Stimulated activated CD8-positive, alpha-beta memory T cell treated with anti-CD3 and anti-CD28 coated beads, Interleukin-7, amount 100 ng/mL, for 24 hours (primary cell): ENCODE measurements at places on chromosomes 5 and 9.

- DNase-seq, result no peak
Measured at GRCh38 chr5:137303509-137303908, 195.6 kb downstream of the SPOCK1 start.

GRCh38 chr9:91034976-91035824, 233.6 kb downstream of the SYK start:
- DNase-seq, result no peak

DNA sequence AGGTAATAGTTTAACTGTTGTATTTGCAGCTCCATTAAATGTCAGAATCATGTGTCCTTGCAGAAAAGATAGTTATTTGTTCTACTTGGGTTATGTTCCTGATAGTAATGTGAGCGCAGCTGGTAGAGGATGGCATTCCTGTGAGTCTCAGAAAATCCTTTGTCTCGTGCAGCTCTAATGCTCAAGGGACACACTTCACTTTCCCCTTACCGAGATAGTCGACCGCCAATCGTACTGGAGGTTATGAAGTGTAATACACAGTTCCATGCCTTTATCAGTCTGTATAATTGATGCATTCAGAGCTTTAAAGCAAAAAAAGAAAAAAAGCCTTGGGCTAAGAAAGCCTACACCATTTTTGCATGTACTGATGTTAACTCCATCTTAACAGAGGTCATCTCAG, 60.2 kb upstream of the SRP19 start:
- no peak for DNase-seq

- DNase-seq, result no peak
Measured at GRCh38 chr9:34065541-34065940, 16.9 kb upstream of the UBAP2 start.

DNA sequence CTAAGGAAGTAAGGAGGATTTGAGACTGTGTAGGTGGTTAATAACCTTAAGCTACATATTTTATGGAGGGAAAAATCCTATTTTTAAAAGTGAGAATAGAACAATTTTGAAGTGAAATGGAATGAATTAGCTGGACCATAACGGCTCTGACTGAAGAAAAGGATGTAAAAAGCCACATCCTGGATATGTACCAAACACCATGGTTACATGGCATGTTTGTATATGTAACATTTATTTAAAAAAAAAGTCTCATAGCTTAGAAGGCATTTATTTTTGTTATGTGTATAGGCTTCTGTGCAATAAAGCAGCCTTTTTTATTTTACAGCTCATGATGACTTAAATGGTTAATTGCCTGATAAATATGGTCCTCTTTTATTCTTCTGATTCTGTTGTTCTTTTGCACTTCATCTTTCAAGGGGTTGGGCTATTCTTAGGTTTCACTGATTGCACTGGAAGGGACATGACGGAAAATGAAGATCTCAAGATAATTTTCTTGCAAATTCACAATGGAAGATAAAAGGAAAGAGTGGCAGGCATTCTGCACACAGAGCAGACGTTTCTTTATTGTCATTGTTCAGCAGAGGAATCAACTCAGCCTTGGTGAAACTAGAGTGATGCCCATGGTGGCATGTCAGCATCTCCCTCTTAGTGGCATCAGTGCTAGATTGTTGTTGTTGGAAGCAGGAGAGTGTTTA, 63.1 kb downstream of the DOCK8 start:
- no peak for DNase-seq

GRCh38 chr5:57032151-57032551, 80.2 kb upstream of the MIER3 start:
- DNase-seq, result no peak

DNA sequence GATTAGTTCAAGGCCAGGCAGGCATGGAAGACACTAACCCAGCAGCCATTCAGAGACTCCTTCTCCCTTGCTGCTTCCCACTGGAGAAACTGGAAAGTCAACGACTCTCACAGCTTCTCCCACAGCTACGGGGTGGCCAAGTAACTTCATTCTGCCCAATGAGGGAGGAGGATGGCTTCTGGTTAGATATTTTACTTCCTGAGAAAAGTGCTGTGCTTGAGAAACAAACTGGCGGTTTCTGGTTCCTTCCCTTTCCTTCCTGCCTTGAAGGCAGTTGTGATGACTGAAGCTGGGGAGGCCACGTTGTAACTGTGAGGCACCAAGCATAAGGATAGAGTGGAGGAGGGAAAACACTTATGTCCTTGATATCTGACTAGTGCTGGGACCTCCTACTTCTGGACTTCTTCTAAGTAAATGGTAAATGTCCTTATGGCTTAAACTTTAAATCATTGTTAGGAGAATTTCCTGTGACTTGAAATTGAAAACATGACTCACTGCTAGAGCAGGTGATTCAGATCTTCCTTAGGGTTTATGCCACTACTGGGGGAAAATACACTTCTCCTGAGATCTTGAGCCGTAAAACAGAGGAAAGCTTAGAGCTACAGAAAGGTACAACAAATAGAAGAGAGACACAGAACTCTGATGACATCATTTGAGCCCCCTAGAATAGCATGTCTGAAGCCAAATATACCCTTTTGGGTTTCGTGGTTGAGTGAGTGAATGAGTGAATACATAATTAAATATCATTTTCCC, 3.1 kb upstream of the GNPDA1 start:
- no peak for DNase-seq

- no peak for DNase-seq
Measured at GRCh38 chr5:142074006-142074405, 34.6 kb upstream of the NDFIP1 start.

GRCh38 chr9:113807173-113808061, 68.7 kb upstream of the ZNF618 start:
- DNase-seq, result peak; percentile 4

DNA sequence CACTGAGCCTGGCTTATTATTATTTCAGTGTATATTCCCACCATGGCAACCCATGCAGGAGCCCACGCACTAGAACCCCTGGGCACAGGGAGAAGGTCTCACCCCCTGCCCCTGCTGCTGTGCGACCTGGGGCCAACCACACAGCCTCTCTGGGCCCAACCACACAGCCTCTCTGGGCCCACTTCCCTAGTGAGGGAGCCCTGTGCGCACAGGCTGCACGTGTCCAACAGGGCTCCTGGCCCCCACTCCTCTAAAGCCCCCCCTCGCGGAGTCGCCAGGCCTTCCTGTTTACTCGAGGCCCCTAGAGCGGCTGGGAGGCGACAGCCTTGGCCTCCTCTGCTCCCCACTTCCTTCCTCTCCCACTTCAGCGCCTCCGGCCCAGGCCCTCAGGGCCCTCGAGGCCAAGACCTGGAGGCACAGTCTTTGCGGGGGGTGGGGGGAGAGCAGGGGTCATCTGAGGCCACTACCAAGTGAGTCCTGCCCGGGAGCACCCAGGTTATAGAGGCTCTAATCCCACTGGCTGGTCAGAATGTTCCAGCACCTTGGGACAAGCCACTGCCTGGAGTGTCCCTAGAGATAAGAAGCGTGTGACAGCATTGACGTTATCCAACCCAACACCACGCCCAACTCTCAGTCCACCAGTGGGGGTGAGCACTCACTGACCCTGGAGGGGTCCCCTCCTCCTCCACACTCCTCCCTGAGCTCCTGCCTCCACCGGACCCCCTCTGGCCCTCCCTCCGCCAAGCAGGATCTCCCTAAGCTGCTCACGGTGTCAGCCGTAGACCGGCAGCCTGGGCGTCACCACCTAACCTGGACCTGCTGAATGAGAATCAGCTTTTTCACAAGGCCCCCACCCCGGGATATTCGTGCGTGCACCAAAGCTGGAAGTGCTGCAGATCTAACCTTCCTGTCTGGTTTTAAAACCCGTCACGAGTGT, 7.9 kb upstream of the ENG start:
- DNase-seq, result no peak

DNA sequence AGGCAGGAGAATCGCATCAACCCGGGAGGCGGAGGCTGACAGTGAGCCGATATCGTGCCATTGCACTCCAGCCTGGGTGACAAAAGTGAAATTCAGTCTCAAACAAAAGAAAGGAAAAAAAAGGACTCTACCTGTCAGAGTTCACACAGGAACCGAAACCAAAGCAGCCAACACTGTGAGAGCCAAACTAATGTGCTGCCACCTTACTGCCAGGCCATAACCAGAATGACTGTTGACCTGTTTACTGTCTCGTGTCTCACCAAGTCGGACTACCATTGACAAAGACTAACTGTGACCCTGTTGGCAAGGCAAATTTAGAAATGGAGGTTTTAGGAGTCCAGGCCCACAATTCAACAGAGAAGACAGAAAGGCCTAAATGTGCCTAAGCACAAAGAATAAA, 112.4 kb downstream of the ANXA2R start:
- DNase-seq, result no peak

DNA sequence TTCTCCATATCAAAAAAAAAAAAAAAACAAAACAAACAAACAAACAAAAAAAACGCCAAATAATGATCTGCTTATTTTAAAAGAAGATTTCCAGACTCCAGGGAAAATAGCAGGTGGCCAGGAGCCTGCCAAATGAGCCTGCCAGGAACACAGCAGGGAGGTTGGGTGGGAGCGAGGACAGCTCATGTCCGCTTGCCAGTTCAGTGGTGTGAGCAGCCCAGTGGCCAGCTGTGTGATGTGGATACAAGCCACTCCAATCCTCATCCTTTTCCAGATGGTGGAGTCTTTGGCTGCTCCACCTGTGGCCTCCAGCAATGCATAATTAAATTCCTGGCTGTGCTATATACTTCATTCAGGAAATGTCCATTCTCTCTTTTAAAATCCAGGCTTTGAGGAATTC, 1025.1 kb upstream of the C9orf72 start:
- no peak for DNase-seq

DNA sequence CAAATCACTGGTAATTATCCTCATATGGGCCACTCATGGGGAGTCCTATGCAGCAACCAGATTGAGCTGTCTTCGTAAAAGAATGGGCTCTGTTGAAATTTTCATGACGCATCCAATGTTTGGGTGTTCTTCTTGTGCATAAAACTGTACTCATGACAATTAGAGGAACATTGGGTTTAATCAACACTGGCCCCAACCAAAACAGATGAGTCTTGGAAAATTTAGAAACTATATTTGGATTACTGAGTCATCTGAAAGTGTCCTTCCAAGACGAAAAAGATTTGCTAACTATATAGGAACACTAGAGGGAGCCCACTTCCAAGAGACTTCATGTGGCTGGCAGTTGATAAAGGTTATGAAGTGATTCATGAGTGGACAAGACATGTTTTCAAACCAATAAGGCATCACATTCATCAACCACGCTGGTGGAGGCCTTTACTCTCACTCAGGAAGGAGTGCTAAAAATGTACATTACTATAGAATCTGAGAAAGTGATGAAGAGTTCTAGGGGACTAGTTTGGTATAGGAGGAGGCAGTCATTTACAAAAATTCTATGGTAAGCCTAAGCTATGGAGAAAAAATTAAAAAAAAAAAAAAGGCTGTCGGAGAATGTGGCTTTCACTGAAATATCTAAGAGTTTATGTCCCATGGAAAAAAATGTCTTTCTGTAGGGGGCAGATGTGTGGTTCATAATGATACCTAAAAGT, 313.5 kb downstream of the PRDM9 start:
- DNase-seq, result no peak

- DNase-seq, result no peak
Measured at GRCh38 chr5:16673241-16674201, 56.7 kb upstream of the RETREG1 start.

DNA sequence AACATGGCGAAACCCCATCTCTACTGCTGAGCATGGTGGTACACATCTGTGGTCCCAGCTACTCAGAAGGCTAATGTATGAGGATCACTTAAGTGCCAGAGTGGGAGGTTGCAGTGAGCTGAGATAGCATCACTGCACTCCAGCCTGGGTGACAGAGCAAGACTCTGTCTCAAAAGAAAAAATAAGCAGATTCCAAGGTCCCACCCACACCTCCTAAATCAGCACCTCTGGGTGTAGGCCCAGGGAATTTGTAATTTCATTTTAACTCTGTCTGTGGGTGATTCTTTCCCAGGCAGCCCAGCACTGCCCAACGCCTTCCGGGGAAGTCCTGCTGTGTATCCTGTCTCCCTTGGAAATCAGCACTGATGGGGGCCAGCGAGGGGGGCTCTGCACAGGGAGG, 12.5 kb downstream of the CAMK2A start:
- DNase-seq, result no peak

- DNase-seq, result no peak
Measured at GRCh38 chr9:16030528-16031185, 477.8 kb downstream of the CCDC171 start.

DNA sequence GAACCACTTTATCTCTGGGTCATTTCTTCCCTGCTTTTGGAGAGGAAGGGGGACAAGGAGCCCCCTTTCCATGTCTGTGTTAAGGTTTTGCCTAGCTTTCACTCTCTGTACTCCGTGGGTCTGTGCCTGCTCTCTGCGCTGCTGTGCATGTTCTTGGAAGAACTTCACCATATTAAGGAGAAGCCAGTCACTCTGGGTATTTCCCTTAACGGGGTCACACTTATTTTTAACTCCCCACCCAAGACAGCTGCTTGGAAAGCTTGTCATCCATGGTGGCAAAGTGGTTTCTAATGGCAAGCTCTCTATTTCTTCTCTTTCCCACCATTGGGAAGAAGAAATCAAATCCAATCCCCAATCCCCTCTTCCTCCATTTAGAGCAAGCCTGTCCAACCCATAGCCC, 44.8 kb upstream of the HMHB1 start:
- DNase-seq, result no peak

DNA sequence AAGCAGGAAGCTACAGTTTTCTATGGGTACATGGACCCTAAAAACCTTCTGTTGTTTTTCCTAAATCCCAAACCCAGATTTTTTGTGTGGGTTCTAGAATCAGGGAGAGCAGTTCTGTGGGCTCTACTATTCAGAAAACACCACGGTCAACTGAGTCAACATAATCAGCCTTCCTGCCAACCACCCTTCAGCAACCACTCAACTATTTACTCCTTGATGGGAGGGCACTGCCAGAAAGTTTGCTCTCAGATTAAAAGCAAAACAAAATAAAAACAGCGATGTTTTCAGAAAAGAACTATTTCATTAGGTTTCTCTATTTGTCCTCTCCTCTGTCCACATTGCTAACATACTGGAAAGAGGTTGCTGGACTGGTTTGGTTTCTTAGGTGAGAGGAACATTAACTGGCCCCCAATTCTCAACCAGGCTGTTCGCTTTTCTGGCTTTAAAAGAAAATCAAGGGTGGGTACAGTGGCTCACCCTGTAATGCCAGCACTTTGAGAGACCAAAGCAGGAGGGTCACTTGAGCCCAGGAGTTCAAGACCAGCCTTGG, 72.3 kb downstream of the GCNT1 start:
- DNase-seq, result no peak

DNA sequence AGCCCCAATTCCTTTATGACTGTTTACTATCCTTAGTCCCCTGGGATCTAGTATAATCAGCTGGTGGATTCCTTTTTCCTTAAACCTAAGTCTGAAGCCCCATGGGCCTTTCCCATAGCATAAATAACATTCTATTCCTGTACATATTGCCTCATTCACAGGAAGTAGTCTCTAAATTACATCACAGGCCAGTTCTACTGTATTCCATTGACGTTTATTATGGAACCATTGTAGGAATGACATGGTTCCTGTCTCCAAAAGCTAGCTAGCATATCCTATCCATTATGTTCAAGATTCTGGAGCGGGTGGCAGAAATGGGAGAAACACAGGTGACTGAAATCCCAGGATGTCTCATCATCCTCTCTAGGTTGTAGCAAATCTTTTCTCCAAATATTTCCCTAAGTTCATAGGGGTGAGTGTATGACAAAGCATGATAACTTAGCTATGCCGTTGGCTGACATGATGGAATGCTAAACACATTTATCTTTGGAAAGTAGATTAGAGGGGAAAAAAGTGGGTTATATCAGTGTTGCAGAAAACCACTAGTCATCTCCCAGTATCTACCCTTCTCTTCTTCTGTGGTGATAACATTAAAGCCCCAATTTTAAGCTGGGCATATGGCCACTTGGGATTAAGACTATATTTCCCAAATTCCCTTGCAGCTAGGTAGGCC, 140.1 kb downstream of the FGF1 start:
- DNase-seq, result no peak

- no peak for DNase-seq
Measured at GRCh38 chr9:133906932-133907910, 84.9 kb downstream of the VAV2 start.
